ENCODE measurements at places on chromosomes 4 and X. TPM values are rescaled to one million over a fixed set of nuclear protein-coding genes. Genes with fewer than 3 reads are reported as not detected.

The PRDM8 gene
- total RNA-seq: 2.9 TPM

DNA sequence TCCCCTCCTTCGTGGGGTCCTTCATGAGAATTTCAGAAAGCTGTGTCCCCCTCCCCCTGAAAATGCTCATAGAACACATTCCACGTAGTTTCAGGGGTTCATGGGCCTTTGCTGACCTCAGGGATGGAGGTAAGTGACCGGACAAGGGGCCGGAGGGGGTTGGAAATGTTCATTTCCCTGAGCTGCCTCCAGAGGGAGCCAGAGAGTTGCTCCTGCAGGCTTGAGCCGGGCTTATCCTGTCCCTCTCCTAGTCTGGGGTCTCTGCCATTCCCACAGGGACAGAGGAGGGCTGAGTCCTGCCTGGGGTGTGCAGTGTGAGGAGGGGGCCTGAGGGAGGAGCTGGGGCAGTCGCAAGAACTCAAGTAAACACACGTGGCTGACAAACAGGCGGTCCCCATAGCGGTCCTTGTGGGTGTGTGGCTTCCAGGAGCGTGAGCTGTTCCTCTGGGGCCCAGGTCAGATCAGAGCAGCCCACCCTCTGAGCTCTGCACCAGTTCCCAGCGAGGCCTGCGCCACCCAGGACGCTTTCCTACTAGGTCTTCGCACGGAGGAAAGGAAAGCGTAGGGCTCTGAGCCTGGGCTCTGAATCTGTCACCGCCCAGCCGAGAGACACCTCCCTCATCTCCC is 62.5 kb downstream of the WFS1 start:
- no peak for DNase-seq

DNA sequence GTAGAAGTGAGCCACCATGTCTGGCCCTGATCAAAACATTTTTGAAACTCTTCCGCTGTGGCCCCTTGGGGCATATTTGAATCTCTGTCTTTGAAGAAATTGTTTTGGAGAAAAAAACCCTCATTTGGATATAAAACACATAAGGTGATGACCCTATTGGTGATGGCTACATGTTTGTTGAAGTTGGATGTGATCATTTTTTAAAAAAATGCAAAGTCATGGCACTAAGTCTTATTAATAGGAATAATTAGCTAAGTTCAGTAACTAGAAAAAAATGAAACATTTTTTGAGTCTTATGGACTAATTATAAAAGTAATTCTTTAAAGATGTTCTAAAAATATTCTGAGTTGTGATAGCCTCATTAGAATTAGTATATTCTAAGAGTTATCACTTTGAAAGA is 17.9 kb upstream of the BBS7 start:
- no peak for DNase-seq

DNA sequence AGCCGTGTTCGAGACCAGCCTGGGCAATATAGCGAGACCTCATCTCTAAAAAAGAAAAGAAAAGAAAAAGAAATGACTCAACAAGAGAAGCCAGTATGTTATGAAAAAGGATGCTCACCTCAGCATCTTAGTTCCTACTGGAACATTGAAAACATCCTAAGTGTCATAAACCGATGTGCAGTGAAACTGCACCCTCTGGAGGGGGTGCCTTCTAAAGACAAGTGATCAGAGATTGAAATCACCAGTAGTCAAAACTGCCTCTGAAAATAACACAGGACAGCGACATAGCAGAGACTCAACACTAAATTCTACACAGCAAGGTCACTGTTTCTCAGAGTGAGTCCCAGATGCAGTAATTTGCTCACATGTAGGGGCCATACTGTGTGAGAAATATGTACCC is 28.0 kb upstream of the ATP6AP2 start:
- DNase-seq: no peak

DNA sequence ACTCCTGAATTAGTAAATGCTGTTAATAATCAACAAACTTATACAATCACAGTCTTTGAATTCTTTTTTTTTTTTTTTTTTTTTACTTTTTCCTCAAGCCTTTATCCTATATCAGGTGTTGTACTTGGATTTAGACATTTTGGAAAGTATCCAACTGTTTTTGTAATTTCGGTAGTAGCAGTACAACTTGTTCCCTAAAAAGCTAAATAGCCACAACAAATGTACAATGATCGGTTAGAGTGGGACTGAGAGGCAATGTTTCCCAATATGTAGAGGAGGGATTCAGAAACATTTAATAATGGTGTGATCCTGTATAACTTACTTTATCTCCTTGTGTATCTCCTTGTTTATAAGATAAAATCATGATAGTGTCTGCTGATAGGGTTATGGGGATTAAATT is 343.1 kb downstream of the GRID2 start:
- DNase-seq: no peak

GRCh38 chrX:3244955-3245354 is 101.5 kb downstream of the MXRA5 start:
- DNase-seq: no peak
